ENCODE measurements at places on chromosomes 3 and 15.

DNA sequence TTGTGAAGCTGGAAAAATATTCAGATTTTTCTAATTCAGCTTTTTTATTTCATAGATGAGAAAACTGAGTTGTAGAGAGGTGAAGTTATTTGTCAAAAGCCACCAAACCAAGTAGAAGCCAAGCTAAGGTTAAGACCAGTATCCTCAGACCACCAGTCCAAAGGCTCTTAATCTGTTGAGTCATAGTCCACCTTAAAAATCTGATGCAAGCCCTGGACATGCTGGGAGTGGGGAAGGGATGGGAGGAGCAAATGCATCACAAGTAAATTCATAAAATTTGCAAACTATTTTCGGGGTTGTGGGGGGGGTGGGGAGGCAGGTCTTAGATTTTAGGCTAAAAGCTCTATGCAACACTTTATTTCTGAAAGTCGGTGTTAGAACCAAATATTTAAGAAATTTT, 307.7 kb upstream of the SEMA6D start:
- peak; percentile 11 for DNase-seq

DNA sequence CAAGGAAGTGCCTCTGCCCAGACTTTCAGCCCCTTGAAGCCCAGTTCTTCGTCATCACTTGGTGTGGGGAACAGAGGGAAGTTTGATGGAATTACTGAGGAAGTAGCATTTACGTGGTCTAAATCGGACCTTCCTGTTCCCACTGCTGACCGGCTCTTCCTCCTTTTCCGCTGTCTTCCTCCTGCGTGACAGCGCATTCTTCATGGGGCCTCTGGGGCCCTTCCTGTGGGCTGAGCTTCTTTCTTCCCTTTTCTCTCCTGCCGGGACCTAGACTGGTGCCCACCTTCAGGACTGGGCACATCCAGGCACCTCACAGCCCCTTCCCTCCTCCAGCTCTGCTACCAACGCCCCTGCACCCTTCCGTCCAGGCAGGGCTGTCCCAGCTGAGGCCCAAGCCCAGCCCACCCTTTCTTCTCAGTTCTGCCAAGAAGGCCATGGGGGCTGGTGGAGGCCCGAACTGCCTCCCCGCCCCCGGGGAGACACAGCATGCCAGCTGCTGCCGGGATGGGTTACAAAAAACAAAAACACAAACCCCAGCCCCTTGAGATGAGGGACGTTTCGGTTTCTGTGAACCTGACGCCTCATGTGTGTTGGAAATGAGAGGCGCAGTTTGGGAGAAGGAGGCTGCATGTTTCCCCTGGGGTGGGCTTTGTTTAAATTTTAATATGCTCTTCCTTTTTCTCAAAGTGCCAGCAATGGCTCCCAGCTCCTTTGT, 19.1 kb downstream of the ZNF710 start:
- DNase-seq = no peak

DNA sequence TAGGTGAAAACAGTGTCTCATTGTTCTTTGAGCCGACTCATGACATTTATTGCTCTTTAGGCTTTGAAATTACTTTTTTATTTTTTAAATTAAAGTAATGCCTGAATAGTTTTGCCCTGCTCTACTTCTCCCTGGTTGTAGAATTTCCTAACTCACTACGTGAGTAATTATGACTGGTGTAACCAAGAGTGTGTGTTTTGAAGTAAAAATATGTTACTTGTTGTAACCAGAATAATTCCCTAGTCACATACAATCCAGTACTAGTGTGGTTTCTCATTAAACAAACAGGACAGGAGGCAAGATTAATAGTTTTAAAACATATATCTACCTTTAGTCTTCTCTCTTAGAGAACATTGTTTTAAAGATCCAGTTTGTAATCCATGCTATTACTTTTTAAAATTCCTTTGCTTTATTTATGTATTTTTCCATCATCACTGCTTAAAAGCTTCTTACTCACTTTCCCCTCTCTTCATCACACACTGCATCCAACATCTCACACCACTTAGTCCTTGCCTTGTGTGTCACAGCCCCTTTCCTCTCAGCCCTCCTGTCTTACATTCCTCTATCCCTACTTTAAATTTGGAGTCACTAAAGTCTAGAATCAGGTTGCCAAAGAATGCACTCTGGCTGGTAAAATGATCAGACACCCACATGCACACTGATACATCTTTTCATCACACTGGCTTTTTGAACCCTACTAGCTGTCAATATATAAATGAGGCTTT, 219.7 kb downstream of the WNT5A start:
- DNase-seq = no peak

- DNase-seq = no peak
Observed at GRCh38 chr3:187669675-187670504, at the start of gene SST. Gene SST, minus strand, starts transcription at chr3:187670394. Its CDS starts 103 bp downstream, at chr3:187670291.

DNA sequence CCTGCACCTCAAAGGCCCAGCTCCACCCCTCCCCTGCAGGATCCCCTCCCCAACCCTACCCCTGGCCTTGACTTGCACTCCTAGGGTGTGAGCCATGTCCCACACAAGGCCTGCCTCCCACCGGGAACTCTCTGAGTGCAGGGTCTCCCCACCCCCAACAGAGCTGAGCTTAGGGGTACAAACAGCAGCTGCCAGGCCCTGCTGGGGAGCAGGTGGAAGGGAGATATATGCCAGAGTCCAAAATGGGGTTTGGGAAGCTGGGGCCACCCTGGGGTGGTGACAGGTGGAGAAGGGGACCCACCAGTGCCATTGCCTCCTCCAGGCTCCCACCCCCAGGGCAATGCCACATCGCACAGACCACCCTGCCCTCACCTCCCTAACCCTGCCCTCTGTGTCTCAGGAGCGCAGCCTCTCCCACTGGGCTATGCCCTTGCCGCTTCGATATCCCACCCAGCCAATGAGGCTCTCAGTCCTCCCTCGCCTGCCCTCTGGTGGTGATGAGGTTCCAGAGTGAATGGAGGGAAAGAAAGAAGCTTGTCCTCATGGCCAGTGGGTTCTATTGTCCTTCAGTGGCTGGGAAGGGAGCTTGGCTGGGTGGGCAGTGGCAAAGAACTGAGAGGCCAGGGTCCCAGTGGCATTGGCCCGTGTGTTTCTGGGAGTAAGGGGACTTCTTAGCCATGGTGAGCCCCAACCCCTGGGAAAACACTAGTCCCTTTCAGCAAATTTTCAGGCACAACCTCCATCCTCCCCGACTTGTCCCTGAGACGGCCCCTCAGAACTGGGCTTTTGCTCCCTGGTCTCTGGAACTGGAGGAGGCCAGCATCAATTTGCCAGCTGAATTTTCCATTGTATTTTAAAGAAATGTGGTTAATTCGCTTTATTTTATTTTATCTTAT, 46.8 kb downstream of the CYP11A1 start:
- peak; percentile 53 for DNase-seq

Data from SW480 (cell line).